ENCODE measurements at places on chromosomes 6 and 20.
A peak's percentile ranks its signal among the peaks of the same experiment; 100 is the strongest.

DNA sequence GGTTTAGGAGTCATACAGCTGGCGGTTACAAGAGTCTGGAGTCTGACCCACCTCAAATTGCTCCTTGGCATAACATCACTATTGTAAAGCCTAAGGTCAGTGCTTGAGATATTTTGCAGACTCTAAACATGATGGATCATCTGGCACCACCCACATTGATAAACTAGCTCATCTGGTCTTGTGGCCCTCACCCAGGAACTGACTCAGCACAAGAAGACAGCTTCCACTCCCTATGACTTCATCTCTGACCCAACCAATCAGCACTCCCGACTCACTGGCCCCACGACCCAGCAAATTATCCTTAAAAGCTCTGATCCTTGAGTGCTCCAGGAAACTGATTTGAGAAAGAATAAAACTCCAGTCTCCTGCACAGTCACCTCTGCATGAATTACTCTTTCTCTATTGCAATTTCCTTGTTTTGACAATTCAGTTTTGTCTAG is 115.9 kb downstream of the CD24 start:
- no peak for DNase-seq

DNA sequence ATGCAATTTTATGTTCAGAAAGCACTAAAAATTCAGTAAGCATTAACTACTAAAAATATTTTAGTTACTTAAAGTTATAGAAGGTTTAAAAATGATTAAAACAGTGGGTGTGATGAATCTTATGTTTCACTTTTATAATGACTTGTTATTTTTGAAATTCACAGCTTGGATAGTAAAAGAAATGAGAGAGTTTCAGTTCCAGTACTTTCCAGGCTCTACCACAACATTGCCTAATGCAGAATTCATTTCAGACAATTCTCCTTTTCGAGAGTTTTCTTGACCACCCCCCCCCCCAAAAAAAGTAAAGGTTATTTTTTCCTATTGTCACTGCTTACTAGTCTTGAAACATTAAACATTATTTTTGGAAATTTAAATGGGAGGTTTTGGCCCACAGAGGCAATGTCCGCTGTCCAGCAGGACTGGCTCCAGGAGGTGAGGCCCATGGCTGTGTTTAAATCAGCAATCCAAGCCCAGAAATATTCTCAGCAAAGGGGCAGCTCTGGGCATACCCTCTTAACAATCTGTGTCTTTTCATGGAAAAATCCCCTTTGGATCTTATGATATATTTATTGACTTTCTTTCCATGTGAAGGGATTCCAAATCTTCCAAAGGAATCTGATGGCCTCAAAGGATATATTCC is 519.9 kb downstream of the MAFB start:
- DNase-seq, result no peak

DNA sequence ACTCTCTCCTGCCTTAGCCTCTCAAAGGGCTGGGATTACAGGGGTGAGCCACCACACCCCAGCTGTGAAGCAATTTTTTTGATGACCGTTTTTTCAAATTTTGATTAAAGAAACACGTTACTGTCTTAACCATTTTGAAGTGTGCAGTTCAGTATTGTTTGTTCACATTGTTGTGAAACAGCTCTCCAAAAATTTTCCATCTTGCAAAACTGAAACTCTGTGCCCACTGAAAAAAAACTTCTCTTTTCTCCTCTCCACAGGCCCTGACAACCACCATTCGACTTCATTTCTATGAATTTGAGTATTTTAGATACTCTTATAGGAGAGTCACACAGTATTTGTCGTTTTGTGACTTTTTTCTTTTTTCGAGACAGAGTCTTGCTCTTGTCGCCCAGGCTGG is 53.9 kb downstream of the ECT2L start:
- DNase-seq, result no peak

DNA sequence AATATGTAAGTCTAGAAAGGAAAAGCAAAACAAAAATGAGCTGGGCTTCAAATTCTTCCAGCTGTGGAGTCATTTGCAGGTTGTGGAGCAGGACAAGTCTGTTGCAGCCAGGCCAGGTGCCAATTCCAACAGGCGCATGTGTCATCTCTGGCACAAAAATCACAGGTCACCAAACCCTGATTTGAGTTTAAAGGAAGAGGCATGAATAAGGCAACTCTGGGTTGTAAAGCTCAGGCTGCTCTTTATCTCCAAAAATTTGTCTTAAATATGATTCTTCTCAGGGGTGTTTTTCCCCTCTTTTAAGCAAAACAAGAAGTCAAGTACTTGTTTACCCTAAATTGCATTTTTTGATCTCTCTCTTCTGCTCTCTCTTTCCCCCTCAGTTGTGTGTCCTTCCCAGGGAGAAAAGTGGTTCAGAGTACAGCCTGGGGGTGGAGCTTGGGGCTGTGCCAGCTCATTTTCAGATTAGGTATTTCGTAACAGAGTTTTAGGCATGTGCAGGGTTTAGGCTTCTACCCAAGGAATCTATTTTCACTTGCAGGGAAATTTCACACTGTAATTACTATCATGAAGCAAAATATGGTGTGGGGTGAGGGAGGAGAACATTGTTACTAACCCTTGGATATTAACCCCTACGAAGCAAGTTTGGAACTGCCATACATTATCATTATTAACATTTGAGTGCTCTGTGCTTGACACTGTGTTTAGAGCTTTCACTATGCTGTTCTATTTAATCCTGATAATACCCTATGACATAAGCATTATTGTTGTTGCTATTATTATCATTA is 8.3 kb upstream of the NCOA3 start:
- no peak for DNase-seq

GRCh38 chr6:10391299-10391630 is 23.6 kb downstream of the TFAP2A start:
- DNase-seq, result no peak

DNA sequence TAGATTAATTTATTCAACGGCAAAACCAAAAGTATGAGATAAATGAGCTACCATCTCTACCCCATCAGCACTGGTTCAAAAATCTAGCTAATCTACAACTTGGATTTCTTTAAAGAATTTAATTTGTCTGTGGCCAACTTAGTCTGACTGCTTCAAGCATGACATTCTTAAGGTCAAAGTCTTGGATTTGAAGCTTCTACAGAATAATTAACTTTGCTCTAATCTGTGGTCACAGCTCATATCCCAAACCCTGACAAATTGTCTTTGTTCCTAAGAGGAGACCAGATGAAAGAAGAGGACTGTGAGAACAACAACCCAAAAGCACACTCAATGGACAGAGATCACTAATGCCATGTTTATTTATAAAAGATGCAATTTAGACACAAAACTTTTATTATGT is 166.9 kb upstream of the EPHA7 start:
- no peak for DNase-seq

DNA sequence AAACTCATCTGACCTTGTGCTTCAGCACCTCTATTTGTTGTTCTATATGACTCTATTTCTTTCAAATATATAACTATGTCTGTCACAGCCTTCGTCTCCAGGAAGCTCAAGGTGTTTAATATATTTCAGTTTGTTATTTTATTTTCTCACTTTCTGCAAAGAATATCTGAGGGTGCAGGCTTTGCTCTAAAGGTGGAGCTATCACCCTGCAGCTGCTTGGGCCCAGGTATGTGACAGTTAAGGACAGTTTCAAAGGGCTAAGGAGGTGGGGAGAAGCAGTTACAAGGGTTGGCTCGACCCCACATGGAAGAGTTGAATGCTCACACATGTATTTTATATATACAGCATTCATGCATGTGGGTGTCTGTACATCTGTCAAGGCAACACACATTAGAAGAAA is 405.6 kb downstream of the BTBD9 start:
- DNase-seq, result no peak

- no peak for DNase-seq
Measured at GRCh38 chr6:165984729-165985275, 182.8 kb downstream of the TBXT start.

- no peak for DNase-seq
Measured at GRCh38 chr6:98579941-98580340, 254.4 kb upstream of the POU3F2 start.

GRCh38 chr6:159758031-159759001 is 3.5 kb upstream of the ACAT2 start:
- no peak for DNase-seq

- DNase-seq, result no peak
Measured at GRCh38 chr20:17529586-17529985, 1.6 kb downstream of the BFSP1 start.

DNA sequence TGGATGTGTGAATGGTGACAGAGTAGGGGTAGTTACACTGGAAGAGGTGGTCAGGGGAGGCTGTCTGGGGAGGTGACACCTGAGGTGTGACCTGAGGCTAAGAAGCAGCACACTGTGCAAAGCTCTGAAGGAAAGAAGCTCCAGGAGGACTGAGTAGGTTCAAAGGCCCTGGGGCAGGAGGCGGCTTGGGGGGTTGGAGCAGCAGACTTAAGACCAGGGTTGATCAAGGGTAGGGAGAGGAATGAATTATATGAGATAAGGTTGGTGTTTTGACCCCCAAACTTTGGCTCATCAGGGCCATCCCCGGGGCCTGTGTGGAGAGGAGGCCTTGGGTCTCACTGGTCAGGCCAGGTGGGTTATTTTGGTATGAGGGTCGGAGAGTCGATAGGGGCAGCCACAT is 166.1 kb downstream of the GRM4 start:
- peak; percentile 28 for DNase-seq

DNA sequence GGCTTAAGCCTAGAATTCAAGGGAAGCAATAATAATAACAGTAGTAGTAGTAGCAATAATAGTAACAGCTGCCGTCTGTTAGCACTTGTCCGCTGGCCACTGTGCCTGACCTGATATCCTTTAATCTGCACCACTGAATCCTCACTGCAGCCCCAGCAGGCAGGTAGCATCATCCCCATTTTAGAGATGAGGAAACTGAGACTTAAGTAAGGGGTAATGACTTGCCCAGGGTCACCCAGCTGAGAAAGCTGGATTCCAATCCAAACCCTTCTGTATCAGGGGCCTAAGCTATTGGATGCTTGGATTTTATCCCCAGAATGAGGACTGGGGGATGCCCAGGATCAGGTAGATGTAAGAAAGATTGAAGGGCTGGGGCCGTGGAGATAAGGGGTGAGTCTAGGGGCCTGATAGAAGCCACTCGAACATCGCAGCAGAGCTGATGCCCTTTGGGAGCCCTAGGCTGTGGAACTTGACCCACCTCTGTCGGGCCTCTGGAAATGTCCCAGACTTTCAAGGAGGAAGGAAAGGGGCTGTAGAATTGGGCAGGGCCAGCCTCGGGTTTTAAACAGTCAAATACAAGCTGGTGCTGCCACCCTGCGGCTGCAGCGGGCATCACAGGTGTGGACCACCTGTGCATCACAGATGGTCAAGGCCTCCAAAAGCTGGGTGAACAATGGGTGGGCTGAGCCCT is 102.1 kb upstream of the MYL9 start:
- DNase-seq, result peak; percentile 72

DNA sequence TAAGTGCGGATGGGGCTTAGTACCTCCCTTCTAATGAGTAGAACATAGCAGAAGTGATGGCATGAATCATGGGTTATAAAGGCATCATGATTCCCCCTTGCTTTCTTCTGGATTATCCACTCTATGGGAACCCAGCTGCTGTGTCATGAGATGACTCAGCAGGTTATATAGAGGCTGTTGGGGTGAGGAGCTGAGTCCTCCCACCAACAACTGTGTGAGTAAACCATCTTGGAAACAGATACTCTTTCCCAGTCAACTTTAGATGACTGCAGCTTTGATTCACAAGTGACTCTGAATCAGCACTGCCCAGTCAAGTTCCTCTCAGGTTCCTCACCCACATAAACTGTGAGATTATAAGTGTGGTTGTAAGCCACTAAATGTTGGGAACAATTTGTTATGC is 46.3 kb downstream of the FAM83B start:
- no peak for DNase-seq

DNA sequence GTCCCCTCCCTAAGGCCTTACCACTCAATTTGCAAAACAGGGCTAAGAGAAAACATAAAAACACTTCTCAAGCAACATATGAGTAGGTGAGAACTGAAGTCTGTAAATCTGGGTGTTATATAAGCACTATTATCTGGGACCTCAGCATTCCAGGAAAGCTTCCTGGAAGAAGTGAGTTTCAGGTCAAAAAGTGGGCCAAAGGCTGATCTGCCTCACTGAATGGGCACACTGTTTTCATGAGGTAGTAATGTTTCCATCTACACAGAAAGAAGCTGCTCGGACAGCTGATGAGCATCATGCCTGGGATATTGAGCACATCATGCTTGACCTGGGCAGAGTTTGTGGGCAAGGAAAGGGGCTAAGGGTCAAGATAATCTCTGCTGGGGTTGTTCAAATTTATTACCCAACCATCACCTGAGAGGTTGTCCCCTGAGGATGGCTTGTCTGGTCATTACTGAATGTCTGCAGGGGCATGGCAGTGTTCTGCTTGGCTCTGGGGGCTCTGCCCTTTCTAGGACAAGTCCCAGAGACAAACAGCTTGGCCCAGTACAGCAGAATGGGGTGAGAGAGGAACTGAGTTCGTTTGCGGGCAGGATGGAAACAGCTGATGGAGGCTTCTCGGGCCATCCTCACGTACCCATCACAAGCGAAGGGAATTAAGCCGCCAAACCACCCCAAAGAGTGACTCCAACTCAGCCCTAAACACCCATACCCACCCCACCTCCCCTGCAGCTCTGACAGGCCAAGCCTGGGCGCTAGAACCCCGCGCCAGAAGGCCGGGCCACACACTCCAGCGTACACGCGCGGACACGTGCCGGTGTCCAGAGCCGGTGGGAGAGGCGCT is 1.2 kb upstream of the SYNJ2 start:
- no peak for DNase-seq

DNA sequence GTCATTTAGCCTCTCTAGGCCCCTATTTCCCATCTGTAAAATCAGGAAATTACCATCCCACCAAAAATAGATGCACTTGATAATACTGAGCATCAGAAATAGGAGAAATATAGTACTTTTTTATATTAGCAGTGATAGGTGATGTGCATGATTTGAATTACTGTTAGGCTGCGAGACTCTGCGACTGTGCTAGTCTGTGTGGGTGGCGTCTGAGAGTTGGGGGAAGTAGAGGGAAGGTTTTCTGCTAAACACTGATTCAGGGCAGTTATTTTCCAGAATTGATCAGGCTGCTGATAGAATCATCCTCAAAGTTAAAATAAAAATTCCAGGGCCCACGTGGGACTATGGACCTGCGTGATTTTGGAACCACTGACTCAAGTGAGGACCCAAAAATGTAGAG is 60.4 kb upstream of the ARMH2 start:
- peak; percentile 57 for DNase-seq

GRCh38 chr6:39471954-39472659 is 149.6 kb upstream of the KCNK16 start:
- DNase-seq, result no peak

- peak; percentile 59 for DNase-seq
Measured at GRCh38 chr6:131281471-131282270, 146.4 kb downstream of the AKAP7 start.

GRCh38 chr20:62269871-62270270 is 31.6 kb downstream of the OSBPL2 start:
- DNase-seq, result no peak

All from head of caudate nucleus (tissue), 42 donors.